ENCODE measurements at places on chromosomes 7 and 10.

GRCh38 chr10:22460531-22461403 lies 115.5 kb downstream of the SPAG6 start:
- no peak for DNase-seq

GRCh38 chr10:113480851-113481502 lies 71.9 kb upstream of the HABP2 start:
- DNase-seq, result no peak

DNA sequence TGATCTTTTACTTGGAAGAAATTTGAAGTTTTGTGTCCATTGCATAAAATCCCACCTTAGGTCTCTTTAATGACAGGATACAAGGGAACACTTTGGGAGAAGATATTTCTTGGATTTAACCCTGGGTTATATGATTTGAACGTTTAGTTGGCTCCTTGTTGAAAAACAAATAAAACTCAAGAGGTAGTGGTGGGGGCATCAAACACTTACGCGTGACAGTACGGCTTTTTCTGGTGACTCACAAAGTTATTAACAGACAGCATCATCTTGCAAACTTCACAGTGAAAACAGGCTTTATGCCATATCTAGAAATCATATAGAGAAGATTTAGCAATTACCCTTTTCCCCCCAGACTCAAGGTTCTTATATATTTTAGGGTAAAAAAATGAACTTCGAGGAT lies 699 bp downstream of the NRAP start:
- DNase-seq, result no peak

- DNase-seq, result no peak
Observed at GRCh38 chr7:105319578-105319977, 69.1 kb downstream of the SRPK2 start.

DNA sequence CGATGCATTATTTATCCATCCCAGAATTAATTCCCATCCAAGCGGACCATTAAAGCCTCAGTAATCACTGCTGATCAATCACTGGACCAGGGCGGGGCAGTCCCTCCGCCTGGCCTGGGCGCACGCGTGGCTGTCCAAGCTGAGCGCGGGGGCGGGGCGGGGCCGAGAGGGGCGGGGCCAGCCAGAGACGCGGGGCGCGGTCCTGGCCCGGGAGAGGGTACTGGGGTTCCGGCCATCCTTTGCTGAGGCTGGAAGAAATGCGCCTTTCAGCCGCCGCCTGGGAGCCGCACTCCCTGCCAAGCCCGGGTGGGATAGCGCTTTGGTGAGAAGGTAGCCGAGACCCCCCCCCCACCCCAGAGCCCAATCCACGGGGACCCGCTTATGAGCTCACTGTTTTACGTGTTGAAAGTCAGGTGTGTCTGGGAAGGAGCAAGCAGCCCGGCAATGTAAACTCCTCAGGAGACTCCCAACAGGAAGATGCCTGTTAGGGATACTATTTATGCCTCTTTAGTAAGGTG lies at the start of gene ARHGAP22:
ARHGAP22 (minus strand) TSS at position 83 of the 518 bp plus-strand sequence. CDS start 277 bp downstream, outside the sequence.
- DNase-seq, result peak; percentile 49

DNA sequence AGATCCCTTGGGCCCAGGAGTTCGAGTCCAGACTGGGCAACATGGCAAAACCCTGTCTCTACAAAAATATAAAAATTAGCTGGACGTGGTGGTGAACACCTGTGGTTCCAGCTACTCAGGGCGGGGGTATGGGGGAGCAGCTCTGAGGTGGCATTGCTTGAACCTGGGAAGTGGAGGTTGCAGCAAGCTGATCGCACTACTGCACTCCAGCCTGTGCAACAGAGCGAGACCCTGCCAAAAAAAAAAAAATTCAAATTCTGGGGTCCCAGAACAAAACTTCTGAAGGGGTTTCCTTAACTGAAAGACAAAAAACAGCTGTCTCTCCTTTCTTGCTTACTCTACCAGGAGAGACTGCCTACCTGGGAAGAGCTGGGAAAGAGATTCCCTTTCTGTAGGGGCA lies 27.0 kb downstream of the DNMBP start:
- no peak for DNase-seq

GRCh38 chr7:93016681-93017381 lies 100.9 kb downstream of the SAMD9 start:
- DNase-seq, result no peak

- DNase-seq, result no peak
Observed at GRCh38 chr10:96673318-96674099, 46.8 kb downstream of the PIK3AP1 start.

DNA sequence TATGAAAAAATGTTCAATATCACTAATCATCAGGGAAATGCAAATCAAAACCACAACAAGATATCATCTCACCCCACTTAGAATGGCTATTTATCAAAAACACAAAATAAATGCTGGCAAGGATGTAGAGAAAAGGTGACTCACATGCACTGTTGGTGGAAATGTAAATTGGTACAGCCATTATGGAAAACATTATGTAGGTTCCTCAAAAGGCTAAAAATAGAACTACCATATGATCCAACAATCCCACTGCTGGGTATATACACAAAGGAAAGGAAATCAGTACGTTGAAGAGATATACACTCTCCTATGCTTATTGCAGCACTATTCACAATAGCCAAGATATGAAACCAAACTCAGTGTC lies 50.2 kb downstream of the CDK1 start:
- no peak for DNase-seq

DNA sequence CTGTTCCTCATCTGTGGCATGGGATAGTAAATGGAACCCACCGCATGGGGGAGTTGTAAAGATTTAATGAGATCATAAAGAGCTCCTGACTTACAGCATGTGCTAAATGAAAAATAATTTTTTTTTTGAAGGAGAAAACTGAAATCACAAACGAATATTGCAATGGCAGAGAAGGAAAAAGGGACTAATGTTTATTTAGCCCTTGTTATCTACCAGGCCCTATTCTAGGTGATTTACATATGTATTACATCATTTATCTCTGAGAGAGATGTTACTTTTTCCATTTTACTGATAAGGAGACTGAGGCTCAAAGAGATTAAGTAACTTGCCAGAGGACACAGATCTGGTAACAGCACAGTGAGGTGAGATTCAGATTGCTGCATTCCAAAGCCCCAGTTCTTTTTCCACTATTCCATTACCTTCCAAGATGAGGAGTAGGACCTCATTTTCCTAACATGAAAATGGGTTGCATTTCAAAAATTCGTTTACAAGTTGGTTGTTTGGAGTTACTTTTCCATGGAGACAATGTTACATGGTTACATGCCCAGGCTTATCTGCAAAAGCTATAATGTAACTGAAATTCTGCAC lies 28.6 kb downstream of the VCL start:
- DNase-seq, result no peak

DNA sequence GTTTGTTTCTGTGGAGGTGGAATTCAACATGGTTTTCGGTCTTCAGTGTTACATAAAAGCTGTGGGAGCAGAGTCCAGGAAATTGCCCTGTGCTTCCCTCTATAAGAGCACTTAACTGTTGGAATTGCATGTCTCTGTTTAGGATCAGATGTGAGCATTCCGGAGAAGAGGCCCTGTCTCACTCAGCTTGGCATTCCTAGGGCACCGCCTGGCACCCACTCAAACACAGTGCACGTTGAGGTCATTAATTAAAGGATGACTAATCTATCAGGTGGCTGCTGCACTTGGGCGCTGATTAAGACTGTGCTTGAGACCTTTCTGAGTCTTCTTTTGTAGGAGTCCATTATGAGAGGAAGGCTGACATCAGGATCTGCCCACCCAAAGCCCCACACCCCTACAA lies 82.8 kb upstream of the VIPR2 start:
- DNase-seq, result no peak

DNA sequence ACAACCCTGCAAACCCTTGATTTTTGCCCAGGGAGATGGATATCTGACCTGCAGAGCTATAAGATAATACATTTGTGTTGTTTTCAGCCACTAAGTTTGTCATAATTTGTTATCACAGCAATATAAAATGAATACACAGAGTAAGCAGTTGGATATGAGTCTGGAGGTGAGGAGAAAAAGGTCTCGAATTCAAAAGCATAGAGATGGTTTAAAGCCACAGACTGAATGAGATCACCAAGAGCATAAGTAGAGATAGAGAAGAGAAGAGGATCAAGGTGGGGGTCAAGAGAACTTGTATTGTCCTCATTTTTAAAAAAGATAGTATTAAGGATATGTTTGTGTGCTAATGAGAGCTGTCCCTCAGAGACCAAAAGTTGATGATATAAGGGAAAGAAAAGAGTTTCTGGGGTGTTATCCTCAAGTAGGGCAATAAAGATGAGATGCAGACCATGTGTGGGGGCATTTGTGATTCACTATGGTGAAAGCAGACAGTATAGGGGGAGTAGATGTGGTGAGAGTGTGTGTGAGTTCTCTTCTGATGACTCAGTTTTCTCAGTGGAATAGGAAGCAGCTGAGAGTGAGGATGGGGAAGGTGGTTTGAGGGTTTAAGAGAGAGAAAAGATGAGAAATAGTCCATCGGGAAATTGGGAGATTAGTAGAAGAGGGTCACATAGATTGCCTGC lies 25.8 kb upstream of the PCGF5 start:
- DNase-seq, result no peak

DNA sequence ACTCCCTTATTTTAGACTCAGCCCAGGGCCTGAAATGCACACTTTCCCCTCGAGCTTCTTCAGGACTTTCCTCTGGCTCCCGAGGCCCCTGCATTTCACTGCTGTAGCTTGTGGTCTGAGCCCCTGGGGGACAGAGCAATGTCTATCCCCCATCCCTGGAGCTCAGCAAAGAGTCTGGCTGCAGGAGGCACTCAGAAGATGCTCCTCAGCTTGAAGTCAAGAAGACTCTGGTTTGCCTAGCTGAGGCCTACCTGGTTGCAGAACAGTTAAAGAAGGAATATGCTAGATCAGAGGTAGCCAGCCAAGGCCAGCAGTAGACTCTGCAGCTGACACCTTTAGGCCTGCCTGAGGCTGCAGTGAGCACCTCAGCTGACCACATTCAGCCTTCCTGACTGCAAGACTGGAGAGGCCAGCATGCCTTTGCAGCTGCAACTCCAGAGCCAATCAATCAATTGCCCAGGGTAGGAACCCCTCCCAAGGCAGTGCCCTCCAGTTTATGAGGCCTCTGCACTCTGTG lies 36.9 kb upstream of the IKZF1 start:
- no peak for DNase-seq

GRCh38 chr7:51346126-51346525 lies 29.5 kb upstream of the COBL start:
- no peak for DNase-seq

DNA sequence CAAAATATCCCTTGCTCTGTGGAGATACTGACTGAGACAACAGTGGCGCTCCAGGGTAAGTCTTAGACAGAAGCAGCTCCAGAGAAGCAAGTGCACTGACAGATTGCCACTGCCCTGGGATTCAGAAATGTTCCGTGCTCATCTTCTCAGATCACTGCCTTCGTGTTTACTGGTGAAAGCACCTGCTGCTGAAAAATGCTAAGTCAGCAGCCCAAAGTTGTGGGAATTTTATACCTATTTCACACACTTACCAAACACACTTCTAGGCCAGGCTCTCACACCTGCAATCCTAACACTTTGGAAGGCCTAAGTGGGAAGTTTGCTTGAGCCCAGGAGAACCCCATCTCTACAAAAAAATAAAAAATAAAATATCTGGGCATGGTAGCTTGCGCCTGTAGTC lies 63.2 kb upstream of the DLX6 start:
- DNase-seq, result no peak
